Stimulated activated CD8-positive, alpha-beta memory T cell treated with anti-CD3 and anti-CD28 coated beads, Interleukin-15, amount 100 ng/mL, for 4 hours (primary cell): ENCODE measurements at places on chromosomes 2 and 18.

DNA sequence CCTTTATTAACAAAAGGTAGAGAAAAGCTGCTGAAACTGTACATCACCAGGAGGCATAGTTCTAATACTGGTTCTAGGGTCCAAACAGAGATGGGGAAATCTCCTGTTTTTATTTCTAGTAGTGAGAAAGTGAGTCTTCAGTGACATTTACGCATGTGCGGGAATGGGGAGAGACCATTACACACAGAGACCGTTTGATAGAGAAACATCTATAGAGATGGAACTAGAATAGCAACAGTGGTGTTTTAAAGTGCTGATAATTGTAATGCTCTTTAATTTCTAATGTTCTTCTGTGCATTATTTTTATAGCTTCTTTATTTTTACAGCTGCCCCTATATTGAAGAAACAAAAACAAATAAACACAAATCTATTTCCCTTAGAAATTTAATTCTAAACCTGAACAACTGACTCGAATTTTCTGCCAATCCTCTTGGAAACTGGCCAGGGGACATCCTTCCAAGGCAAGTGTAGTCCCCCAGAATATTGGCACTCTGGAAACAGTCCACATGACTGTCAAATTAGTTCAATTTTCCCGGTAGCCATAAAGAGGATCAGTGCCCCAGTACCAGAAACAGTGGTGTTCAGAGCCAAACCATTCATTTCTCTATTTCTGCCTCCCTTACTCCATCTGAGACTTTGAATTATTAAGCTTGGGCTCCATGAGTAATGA is 260.9 kb downstream of the ICOS start:
- DNase-seq: no peak

- DNase-seq: no peak
Measured at GRCh38 chr2:39736640-39737039, 42.4 kb downstream of the THUMPD2 start.

DNA sequence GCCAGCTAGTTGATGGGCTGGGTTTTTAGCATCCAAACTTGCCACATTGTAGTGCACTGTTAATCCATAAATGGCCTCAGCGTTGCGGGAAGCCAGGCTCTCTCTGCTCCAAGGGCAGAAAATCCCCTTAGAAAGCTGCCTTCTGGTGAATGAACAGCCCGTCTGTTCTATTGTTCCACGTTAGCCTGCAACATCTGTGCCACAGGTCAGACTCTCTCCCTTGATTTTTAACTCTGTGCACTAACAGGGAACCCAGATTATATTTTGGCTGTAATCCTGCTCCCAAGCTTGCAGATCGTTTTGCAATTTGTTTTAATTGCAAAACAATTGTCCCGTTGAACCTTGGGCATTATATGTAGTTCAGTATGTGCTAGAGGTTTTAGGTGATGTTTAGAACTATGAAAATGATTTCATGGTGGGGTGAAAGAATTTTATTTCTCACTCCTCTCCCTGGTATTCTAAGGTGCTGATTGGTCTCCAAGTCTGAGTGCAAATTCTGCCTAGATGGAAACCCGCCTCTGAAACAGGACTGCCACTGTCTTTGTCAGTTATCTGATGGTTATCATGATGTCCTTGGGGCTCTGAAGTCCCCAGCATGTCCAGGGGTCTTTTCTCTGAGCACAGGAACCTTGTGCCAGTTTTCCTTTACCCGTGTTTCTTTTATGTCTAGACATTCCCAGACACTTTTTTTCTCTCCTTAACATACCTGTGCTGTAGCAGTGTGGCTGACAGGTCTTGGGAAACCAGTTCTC is 106.6 kb downstream of the MAP4K4 start:
- DNase-seq: no peak

DNA sequence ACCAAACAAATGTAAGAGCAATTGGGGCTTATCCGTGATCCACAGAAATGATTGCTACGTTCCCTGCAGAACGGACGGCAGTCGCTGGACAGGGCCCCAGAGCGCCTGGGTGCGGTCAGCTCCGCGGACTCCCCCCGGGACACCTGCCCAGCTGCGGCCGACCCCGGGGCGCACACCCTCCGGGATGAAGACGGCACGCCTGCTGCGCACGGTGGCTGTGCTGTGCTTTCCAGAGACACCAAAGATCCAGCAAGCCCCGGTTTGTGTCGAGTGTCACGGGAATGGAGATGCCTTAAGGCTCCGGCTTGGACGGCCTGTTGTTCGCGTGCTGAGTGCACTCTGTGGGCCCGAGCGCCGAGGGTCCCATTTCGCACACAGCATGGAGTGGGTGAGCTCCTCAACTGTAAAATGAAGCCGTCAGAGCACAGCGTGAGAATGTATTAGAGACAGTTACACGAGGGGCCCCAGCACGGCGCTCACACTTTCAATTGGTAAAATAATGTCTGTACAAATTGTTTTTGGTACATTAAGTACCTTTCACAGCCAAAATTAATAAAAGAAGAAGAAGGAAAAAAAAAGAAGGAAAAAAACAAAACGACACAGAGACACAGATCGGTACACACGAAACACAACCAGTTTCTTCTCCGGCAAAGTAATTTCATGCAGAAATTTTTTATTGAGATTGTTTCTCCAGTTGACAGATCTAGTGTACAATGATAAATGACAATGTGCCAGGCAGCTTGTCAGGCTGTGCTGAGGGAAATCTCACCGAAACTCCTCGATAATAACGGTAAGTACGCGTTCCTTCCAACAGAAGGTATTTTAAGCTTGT is 615.8 kb upstream of the SALL3 start:
- DNase-seq: no peak

GRCh38 chr2:223925106-223925505 is 20.0 kb downstream of the WDFY1 start:
- no peak for DNase-seq

- DNase-seq: no peak
Measured at GRCh38 chr18:48952287-48953103, 1.7 kb upstream of the SMAD7 start.

DNA sequence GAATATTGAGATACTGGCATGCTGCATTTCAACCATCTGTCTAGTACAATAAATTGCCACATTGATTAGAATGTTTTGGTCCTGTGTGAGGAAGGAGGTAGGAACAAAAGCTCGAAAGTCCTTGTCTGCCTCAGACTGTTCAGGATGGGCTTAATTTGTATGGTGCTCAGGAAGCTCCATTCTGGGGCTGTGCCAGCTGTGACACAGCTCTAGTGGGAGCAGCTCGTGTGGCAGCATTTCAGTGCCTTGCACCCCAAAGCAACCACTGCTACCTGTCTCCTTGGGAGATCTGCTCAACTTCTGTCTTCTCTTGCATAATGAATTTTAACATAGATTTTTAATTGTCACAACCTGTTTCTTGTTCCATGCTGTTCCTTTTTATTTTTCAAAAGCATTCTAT is 144.4 kb upstream of the THUMPD2 start:
- DNase-seq: no peak

DNA sequence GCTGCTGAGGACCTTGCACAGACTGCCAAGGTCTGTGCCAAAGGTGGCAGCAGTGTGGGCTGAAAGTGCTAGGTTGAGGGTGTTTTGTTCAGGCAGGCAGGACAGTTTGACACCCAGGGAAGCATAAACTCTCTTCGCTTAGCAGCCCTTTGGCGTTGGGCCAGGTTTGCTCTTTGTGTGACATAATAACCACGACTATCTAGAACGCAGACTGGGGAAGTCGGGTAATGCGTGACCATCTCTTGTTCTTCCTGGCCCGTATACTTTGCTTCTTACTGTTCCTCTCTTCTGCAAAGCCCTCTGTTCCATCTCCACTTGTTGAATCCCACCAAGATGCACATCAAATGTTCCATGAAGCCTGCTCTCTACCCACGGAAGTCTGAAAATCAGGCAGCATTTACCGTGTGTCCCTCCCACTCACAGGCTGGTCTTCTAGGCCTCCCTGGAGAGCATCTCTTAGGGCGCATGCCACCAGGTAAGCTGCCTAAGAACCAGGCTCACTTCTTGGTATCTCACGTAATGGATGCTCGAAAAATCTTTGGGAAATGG is 96.7 kb upstream of the LMAN1 start:
- no peak for DNase-seq

DNA sequence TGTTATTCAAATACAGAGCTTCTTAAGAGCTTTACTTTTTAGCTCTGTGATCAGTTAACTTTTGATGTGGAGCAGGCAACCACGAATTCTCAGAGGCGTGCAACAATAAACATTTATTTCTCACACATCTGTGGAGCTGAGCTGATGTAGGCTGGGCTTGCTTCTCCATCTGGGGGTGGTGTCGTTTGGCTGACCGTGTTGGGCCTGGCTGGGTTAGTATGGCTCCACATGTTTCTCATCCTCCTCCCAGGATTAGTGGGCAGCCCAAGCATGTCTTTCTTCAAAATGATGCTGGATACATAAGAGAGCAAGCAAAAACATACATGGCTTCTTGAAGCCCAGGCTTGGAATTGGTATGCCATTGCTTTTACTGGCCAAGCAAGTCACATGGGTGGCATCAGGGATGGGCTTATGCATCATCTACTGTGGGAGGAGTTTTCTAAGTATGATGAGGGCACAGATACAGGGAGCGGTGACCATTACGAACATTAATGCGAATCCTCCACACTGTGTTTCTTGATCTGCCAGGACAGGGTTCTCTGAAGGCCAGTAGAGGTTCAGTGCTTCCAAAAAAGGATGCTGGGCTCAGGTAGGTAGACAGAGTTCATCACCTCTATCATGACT is 157.0 kb upstream of the TNP1 start:
- DNase-seq: no peak

GRCh38 chr2:53576166-53576565 is 191.4 kb upstream of the CHAC2 start:
- DNase-seq: no peak

DNA sequence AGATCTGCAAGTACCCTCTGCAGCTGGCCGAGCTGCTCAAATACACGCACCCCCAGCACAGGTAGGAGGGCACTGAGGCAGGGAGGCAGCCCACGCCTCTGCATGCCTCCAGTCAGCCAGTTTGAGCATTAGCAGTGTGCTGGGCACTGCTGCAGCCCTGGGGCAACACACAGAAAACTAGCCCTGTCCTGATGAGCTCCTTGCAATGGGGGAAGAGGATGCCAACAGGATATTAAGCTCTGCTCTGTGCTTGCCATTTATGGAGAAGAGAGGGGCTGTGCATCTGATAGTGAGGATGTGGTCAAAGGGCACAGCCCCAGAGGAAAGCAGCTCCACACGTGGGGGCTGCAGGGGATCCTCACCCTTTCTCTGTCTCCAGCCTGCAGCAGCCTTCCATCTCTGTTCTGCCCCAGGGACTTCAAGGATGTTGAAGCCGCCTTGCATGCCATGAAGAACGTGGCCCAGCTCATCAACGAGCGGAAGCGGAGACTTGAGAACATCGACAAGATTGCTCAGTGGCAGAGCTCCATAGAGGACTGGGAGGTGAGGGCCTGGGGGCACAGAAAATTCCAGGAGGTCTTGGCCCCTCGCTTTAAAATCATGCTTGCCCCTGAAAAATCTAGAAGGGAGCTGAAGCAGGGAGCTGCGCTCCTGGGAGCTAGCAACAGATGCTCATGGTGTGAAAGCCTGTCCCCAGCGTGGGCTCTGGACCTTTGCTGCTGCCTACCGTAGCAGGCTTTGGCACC is 51.7 kb downstream of the FAM168B start:
- no peak for DNase-seq
